ENCODE measurements at places on chromosomes 12 and 14.

GRCh38 chr12:11804130-11804529, 154.7 kb downstream of the ETV6 start:
- DNase-seq, result no peak

GRCh38 chr12:21541773-21542172, 15.7 kb downstream of the SPX start:
- DNase-seq, result no peak

DNA sequence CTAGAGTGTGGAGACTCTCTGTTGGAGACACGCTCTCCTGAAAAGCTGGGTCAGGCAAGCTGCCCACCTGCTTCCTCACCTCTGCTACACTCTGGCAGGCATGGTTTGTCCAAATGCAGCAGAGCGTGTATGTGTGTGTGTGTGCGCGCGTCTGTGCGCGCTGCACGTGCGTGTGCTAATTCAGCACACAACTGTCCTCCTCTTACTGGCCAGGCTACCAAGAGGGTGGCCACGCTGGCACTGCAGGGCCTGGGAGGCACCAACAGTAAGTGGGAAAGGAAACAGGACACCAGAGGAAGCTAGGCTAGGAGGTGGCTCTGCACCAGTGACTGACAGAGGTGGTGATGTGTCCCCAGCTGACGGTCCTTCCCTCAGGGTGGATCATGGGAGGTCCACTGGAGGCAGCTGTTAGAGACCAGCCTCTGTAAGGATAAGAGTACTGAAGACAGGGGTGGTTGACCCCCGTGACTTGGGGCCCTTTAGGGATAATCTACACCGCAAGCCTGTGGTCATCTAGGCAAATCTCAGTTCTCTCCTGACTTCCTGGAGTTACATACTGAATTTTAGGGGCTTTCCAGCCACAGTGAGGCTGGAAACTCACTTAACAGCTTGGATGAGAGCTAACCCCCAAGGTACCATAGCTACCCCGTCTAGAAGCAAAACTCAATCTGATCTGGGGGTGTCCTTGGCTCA, 15.6 kb upstream of the TFCP2 start:
- DNase-seq, result no peak

DNA sequence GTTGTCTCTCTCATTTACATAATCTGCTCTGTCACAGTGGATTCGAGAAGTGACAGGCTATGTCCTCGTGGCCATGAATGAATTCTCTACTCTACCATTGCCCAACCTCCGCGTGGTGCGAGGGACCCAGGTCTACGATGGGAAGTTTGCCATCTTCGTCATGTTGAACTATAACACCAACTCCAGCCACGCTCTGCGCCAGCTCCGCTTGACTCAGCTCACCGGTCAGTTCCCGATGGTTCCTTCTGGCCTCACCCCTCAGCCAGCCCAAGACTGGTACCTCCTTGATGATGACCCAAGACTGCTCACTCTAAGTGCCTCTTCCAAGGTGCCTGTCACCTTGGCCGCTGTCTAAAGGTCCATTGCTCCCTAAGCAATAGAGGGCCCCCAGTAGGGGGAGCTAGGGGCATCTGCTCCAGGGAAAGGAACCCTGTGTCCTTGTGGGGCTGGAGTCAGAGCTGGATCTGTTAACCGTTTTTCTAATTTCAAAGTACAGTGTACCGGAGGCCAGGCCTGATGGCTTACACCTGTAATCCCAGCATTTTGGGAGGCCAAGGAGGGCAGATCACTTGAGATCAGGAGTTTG, 5.1 kb downstream of the ERBB3 start:
- no peak for DNase-seq

DNA sequence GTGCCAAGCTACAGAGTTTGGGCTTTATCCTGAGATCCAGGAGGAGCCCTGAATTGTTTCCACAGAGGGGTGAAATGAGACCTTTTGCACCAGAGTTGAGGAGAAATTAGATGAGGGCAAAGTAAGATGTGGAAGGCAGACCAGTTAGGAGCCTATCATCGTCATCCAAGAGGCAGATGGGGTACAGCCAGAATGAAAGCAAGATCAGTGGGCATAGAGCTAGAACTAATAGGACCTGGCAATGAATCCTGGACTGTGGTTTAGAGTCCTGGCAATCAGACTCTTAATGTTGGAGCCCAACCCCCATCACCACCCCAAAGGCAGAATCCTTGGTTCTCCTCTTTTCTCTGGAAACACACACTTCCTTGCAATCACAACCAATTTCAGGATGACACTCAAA, 166.6 kb upstream of the HMGA2 start:
- DNase-seq, result no peak

- DNase-seq, result no peak
Measured at GRCh38 chr12:111398530-111398929, 7.2 kb upstream of the SH2B3 start.

DNA sequence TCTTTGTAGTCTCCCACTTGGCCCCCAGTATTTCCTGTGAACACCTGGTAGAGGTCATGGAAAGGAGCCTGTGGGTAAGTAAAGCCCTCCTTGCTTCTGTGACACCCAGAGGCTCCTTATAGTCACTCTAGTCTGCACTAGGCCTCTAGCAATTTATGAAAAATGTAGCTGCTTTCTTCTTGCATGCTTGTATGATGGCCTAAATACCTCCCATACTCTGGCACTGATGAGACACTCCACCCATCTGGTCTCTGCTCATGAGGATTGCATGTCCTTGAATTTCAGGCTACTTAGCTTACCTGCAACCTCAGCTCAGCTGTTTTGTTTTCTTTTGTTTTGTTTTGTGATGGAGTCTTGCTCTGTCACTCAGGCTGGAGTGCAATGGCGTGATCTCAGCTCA, 4.6 kb upstream of the A2ML1 start:
- no peak for DNase-seq

DNA sequence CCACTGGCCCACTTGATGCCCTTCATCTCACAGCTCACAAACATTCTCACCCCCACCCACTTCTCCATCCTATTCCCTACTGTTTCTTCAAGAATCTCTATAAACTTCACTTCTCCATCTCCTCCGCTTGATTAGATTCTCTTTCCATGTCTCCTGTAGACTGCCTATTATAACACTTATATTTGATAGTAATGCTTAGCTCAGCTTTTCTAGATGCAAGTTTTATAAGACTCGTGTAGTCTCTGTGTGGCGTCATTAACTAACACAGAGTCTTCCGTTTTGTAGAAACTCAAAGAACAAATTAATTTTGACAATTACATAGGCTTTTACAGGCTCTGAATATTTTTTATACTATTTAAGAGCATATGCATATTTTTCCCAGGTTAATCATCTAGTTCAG, 25.7 kb downstream of the KCNC2 start:
- no peak for DNase-seq

GRCh38 chr12:6950811-6951540, at the start of gene PTPN6:
Gene PTPN6, plus strand, starts transcription at chr12:6951356. Its CDS starts 157 bp downstream, at chr12:6951513.
- DNase-seq, result no peak

- DNase-seq, result no peak
Measured at GRCh38 chr12:24379433-24379832, 430.0 kb upstream of the SOX5 start.

GRCh38 chr12:105907982-105908381, 230.8 kb downstream of the NUAK1 start:
- DNase-seq, result no peak

DNA sequence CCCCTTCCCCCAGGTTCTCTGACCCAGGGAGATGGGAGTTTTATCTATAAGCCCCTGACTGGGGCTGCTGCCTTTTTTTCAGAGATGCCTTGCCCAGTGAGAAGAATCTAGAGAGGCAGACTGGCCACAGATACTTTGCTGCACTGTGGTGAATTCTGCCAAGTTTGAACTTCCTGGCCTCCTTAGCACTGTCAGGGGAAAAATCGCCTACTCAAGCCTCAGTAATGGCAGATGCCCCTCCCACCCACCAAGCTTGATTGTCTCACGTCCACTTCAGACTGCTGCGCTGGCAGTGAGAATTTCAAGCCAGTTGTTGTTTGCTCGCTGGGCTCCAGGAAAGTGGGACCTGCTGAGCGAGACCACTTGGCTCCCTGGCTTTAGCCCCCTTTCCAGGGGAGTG, 31.7 kb downstream of the KLRK1 start:
- DNase-seq, result no peak

- no peak for DNase-seq
Measured at GRCh38 chr14:80927083-80927989, 14.2 kb downstream of the CEP128 start.

DNA sequence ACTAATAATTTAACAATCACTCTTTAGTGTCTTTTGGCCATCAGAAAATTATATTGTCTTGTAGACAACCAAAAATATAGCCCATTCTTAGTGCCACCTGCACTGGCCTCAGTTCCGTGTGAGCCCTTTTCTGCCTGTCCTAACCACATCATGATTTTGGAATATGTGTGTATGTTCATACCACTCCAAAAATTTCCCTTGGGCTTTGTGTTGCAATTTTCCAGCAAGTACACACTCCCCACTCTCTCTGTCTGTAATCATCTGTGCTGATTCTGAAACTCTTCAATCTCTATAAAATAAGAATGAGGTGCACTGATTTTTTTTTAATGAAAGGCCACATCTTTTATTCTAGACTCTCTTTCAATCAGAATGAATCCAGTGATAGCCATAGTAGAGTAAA, 196.0 kb downstream of the PIK3C2G start:
- no peak for DNase-seq

- no peak for DNase-seq
Measured at GRCh38 chr12:24795699-24796347, 153.1 kb downstream of the BCAT1 start.

DNA sequence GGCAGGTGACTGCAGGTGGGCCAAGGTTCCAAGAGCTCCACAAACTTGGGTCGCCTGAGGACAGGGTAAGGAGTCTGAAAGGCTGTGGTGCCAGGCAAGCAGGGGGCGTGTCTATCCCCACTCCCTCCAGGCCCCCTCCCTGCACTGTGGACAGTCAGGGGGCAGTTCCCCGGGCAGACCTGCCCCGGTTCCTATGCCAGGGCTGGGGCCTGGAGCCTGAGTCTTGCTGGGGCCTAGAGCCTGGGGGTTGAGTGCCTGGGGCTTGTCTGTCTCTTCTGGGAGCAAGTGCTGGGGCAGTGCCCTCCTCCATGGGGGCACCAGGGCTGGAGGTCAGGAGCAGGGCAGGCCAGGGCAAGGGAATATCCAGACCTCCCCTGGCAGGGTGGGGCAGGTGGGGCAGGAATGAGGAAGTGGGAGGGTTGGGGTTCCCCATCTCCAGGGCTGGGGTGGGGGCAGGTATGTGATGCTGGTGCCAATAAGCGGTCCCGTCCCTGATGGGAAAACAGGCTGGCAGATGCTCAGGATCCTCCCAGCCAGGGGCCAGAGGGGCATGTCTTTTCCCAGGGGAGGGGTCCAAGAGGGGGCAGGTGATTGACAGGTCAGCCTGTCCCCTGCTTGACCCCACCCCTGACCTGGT, 11.9 kb upstream of the TNFAIP2 start:
- DNase-seq, result no peak

DNA sequence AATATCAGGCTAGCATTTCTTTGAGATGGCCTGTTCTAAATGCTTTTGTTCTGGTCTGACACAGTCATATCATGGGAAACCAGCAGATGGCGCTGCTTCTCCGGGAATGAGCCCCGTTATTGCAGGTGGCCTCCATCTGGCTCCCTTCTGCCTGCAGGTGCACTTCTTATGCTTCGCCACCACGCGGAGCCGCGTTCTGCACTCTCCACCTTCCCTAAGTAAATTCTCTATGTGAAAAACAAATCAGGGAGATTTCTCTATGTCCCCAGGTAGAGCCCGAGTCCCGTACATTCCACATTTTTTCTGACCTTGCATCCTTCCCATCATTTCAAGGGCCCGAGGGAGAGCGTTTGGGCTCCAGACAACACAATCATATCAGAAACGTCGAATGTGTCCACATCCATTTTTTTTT, 26.2 kb downstream of the GLRX5 start:
- peak; percentile 78 for DNase-seq

- DNase-seq, result no peak
Measured at GRCh38 chr12:42985506-42985905, 396.0 kb upstream of the PRICKLE1 start.

DNA sequence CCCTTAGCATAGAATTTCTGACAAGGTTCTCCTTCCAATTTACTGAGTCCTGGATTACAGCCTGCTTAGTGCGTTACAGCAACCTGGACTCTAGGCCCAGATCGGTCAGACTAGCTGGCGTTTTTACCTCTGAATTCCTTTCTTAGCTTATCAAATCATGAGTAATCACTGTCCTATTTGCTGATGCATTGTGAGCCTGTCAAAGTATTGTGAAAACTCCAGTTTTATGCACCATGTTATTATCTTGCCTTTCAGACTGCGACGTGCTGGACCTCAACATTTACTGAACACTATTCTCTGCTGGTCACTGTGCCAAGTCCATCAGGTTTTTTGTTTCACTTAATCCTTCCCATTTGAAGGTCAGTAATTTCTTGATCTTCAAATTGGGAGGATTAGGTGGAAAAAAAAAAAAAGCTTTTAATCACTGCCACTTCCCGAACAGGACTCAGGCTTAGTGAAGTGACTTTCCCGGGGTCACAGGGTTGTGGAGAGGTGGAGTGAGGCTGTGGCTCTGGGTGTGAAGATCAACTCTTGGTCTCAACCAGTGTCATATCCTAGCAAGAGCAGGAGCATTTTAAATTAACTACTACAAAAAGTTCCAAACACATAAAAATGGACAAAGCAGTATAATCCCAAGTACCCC, 31.2 kb downstream of the FBXO21 start:
- no peak for DNase-seq

GRCh38 chr14:56816574-56817391, 6.5 kb upstream of the OTX2 start:
- DNase-seq, result no peak

GRCh38 chr12:123058980-123059379, 78.5 kb downstream of the ARL6IP4 start:
- no peak for DNase-seq

GRCh38 chr12:53538209-53538689, 31.0 kb upstream of the NPFF start:
- DNase-seq, result no peak

GRCh38 chr14:76551906-76552305, 176.0 kb downstream of the ESRRB start:
- no peak for DNase-seq

DNA sequence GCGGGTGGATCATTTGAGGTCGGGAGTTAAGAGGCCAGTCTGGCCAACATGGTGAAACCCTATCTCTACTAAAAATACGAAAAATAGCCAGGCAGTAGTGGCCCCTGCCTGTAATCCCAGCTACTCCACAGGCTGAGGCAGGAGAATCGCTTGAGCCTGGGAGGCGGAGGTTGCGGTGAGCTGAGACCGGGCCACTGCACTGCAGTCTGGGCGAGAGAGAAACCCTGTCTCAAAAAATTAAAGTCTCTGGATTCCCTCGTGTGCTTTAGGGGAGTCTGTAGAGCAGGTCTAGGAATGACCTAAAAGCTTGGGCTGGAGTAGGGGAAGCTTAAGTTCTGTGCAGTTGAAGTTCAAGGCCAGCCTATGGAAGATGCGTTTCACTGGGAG, 697 bp upstream of the TULP3 start:
- DNase-seq, result no peak

DNA sequence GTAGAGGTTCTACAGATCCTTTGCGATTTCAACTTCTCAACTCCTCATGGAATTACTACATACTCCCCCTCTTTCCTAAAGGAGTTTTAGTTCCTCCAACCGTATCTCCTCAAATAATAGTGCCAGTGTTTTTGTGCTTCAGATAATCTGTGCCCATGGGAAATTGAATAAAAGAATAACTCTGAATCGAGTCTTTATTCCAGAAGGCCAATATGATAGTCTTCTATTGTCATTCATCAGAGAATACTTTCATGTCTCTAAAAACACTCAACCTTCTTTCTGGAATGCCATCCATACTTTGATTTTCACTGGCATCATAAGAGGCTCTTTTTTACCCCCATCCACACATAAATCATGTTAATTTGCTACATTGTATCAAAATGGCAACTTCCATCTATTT, 911.3 kb upstream of the USP15 start:
- DNase-seq, result no peak
